ENCODE measurements at places on chromosomes 12 and 14. TPM values are rescaled to one million over a fixed set of nuclear protein-coding genes. Genes with fewer than 3 reads are reported as not detected.

Gene KRT72
- polyA plus RNA-seq = not detected

Gene KLRD1
- 0.12 TPM for polyA plus RNA-seq

Gene ZDHHC22
- polyA plus RNA-seq = 0.19 TPM

Gene TMEM117
- 1.8 TPM for polyA plus RNA-seq

Gene DNAJC22
- 7.6 TPM for polyA plus RNA-seq

Gene OAS1
- polyA plus RNA-seq = 3.0 TPM

Gene RACGAP1
- polyA plus RNA-seq = 1.9 TPM

Gene TEP1
- polyA plus RNA-seq = 13.3 TPM

Gene CLEC2B
- polyA plus RNA-seq = 2.4 TPM

Gene CDCA3
- polyA plus RNA-seq = 1.2 TPM

Gene DPPA3
- polyA plus RNA-seq = not detected

Gene SOAT2
- polyA plus RNA-seq = 0.15 TPM

Gene PARPBP
- 0.38 TPM for polyA plus RNA-seq

Gene HHIPL1
- 0.09 TPM for polyA plus RNA-seq

Gene TDG
- 8.5 TPM for polyA plus RNA-seq

All from pancreas (tissue), 10 donors.